Activated naive CD4-positive, alpha-beta T cell treated with anti-CD3 and anti-CD28 coated beads for 36 hours (primary cell): ENCODE measurements at places on chromosomes 11 and 22.
A peak's percentile ranks its signal among the peaks of the same experiment; 100 is the strongest.

DNA sequence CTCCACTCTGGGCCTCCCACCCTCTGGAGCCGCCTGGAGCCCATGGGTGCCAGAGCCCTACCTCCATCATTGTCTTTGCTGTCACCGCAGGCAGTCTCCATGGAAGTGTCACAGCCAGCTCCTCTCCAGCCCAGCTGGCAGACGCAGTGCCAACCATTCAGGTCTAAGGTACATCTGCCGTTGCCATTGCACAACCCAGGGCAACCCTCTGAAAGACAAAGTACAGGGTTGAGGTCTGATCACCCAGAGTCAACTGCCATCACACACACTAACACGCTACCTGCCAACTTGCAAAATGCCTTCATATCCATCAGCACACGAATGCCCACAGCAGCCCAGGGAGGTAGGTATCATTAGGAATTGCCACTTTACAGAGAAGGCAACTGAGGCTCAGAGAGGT lies 196.3 kb upstream of the NARS2 start:
- DNase-seq = no peak

GRCh38 chr22:45554040-45554406 lies 51.3 kb downstream of the FBLN1 start:
- no peak for DNase-seq

DNA sequence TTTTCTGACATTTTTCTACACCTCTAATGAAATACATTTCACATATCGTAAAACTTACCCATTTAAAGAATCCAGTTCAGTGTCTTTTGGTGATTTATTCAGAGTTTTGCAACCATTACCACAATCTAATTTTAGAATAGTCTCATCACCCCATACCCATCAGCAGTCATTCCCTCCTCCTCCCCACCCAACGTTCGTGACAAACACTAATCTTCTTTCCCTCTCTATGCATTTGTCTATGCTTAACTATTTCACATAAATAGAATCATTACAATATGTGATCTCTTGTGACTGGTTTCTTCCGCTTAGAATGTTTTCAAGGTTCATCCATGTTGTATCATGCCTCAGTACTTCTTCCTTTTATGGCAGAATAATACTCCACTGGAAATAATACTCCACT lies 9.5 kb downstream of the TTC28 start:
- no peak for DNase-seq

- no peak for DNase-seq
Measured at GRCh38 chr11:110675548-110675947, 36.7 kb downstream of the ARHGAP20 start.

DNA sequence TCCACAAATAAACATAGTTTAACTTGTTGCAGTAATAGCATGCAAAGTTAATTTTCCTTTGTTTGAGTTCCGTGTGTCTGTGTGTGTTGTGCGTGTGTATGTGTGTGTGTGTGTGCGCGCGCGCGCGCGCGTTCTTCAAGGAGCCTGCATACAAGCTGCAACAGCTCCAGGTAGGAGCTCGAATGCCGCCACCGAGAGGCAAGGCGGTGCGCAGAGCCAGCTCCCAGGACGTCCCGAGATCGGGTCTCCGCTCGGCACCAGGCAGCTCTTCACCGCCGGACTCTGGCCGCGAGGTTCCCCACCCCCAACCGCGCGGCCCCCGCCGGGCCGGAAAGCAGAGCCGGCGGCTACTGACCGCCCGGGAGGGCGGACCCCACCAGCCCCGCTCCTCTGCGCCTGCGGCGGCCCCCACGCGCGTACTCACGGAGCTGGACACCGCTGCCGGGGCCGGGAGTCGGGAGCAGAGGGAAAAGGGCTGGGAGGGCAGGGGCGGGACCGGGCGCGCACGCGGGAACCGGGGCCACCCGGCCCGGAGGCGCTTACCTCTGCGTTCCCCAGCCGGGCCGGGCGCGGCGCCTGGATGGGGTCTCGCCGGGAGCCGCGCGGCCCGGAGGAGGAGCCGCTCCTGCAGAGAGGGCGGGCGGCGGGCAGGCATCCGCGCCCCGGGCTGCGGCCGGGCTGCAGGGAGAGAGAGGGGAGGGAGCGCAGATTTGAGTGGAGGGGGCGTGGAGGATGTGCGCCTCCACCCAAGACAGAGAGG lies 40.4 kb upstream of the AKIP1 start:
- DNase-seq = peak; percentile 41

GRCh38 chr11:11241284-11241683 lies 111.8 kb downstream of the CSNK2A3 start:
- DNase-seq = no peak

- no peak for DNase-seq
Measured at GRCh38 chr11:89327885-89328284, 150.2 kb downstream of the TYR start.

GRCh38 chr22:17802822-17803221 lies 28.6 kb upstream of the BID start:
- DNase-seq = no peak

DNA sequence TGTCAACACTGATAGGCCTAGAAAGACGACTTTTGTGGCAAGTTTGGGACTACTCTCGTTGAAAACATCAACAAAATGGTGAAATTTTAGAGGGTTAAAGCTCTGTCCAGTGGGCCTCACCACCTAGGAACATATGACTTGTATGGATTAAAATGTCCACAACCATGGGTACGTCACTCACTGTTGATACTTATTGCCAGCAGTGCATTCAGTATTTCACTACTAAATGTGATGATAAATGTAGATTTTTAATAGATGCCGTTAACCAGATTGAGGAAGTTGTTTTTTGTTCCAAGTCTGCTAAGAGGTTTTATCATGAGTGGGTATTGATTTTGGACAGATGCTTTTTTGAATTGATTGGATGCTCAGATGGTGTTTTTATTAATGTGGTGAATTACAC lies 33.7 kb downstream of the POLD3 start:
- no peak for DNase-seq

- no peak for DNase-seq
Measured at GRCh38 chr11:92775003-92775676, 194.3 kb upstream of the MTNR1B start.

DNA sequence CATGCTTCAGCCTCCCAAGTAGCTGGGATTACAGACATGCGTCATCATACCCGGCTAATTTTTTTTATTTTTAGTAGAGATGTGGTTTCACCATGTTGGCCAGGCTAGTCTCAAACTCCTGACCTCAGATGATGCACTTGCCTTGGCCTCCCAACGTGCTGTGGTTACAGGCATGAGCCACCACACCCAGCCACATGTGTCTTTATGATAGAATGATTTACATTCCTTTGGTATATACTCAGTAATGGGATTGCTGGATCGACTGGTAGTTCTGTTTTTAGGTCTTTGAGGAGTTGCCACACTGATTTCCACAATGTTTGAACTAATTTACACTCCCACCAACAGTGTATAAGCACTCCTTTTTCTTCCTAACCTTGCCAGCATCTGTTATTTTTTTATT lies 276.2 kb downstream of the METTL15 start:
- DNase-seq = no peak

DNA sequence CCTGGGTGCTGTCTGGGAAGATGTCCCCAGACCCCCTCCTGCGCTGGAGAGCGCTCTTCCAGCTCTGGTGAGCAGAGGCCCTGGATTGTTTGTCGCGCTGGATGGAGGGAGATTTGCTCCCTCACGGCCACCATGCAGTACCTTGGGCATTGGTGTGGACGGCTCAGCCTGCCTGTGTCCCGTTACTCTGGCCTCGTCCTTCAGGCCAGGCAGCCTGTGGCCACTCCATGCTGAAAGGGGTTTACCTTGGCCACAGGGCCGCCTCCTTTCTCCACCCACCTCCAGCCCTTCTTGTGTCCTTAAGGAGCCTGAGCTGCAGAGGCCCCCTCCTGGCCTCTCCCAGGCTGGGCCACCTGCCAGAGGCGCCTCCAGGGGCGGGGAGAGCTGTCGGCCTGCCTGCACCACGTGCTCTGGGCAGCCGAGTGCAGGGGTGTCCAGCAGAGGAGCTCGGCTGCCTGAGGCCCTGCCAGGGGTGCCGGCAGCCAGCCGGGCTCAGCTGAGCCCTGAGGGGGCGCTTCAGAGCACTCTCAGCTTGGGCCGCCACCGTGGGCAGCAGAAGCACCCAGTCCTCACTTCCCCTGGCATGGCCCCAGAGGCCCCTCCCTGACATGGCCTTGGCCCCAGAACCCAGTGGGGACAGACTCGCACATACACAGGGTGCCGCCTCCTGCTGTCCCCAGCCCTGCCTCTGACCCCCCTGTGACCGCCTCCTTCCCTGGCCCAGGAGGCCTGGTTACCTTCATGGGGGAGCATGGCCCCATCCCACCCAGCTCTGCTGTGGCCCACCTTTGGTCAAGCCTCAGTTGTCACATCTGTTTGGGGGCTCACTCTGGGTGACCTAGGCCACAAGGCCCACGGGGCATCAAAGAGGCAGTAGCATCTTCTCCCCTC lies 3.4 kb downstream of the CCND1 start:
- no peak for DNase-seq

GRCh38 chr11:93497596-93497995 lies 45.6 kb downstream of the SMCO4 start:
- DNase-seq = no peak

GRCh38 chr22:45743687-45744086 lies 72.1 kb downstream of the ATXN10 start:
- no peak for DNase-seq

- no peak for DNase-seq
Measured at GRCh38 chr22:46055911-46056545, 79.1 kb upstream of the WNT7B start.

- DNase-seq = no peak
Measured at GRCh38 chr11:113440816-113441215, 34.4 kb downstream of the DRD2 start.

- DNase-seq = no peak
Measured at GRCh38 chr11:131136486-131136885, 220.2 kb upstream of the SNX19 start.

GRCh38 chr11:120645639-120646038 lies 134.1 kb downstream of the GRIK4 start:
- no peak for DNase-seq

- DNase-seq = no peak
Measured at GRCh38 chr11:47791774-47792430, 24.8 kb upstream of the FNBP4 start.

DNA sequence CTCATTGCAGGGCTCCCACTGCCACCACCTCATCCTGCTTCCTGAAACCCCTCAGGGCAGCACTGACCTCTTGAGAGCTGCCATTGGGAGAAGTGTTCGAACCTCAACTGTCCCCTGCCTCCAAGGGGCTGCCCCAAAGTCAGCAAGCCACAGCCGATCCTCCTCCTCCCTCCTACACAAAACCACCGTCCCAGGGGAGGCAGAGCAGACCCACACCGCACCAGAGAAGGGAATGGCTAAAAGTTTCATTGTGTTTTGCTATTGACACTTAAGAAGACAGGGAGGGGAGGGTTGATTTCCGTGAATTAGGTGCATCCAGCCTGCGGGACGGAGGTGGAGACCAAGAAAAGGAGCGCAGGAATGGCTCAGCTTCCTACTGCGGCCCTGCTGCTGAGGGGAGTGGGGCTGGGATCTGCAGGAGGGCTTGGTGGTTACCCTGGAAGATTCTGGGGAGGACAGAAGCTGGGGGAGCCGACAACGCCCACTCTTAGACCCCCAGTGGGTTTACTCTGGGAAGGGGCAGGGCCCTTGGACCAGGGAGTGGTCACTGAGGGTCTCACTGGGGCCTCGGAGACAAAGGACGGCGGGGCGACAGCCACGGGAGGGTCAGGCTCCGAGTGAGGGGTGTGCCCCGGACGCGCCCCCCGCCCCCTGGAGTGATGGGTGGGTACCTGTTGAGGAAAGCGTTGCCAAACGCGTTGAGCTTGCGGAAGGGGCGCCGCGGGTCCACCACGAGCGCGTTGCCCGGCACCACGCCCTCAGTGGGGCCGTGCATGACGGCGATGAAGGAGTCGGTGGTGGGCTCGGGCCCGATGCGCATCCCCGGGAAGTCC lies 815 bp downstream of the EHD1 start:
- no peak for DNase-seq

GRCh38 chr22:36465232-36466021 lies 16.0 kb downstream of the TXN2 start:
- DNase-seq = no peak

GRCh38 chr22:42959576-42960509 lies 55.1 kb downstream of the PACSIN2 start:
- peak; percentile 36 for DNase-seq

- no peak for DNase-seq
Measured at GRCh38 chr11:133809569-133810491, 35.5 kb downstream of the SPATA19 start.

DNA sequence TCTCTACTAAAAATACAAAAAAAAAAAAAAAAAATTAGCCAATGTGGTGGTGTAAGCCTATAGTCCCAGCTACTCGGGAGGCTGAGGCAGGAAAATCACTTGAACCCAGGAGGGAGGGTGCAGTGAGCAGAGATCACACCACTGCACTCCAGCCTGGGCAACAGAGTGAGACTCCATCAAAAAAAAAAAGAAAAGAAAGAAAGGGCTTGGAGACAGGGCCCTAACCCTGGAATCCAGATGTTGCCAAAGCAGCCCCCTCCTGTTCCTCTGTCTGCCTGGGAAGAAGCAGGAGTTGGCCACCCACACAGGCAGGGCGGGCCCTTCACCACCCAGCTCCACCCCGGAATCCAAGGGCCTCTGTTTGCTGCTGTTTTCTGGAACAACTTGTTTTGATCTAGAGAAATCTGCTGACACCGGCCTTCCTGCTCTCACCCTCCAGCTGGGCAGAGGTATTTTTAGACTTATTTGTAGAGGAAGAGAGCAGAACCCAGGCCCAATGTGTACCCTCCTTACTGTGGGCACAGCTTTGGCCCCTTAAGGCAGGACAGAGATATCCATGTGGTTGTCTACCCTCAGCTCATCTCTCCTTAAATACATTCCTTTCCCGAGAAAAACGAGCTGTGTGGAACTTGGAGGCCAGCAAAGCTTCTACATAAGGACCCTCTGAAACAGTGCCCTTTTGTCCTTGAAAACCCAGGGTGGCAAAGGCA lies 2.7 kb upstream of the NEAT1 start:
- peak; percentile 87 for DNase-seq

GRCh38 chr11:2777871-2778629 lies 78.3 kb upstream of the KCNQ1OT1 start:
- no peak for DNase-seq
